GM13977 (cell line): ENCODE measurements at places on chromosomes 5 and 9.

GRCh38 chr9:113738496-113738892 lies 137.6 kb upstream of the ZNF618 start:
- DNase-seq, result no peak

DNA sequence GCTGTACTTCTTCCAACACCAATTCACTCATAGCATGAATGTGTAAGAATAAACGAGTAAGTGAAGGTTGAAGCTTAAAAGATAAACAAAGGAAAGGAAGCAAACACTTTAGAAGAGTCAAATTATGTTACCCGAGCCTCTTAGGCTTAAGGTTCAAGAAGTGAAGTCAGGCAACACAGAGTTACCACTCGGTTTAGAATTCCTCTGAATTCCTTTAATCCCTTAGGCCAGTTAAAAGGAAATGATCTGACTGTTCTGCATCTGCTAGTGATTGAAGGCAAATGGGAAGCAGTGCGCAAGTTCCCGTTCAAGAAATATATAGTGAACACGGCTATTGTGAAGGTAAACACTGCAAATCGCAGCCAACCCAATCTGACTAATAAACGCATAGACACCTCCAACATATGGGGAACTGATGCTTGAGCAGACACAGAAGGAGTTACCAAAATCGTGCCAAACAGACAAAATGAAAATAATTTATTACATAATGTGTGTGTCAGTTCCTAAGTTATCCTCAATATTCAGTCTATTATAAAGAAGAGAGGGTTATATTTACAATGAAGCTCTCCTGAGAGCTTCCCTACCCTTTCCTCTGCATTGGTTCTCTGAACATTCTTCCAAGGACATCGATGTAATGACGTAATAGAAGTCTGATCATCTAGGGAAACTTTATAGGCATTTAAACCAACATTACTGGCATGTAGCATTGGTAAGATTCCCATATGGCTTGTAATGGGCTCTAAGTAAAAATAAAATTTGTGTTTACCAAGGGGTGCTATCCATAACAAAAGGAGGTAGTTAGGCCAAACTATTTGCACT lies 837.1 kb upstream of the ZNF608 start:
- no peak for DNase-seq

GRCh38 chr5:54756301-54756700 lies 229.1 kb downstream of the ESM1 start:
- DNase-seq, result no peak

- no peak for DNase-seq
These were observed 413.5 kb downstream of the NFIB start for GRCh38 chr9:13900449-13900848.

DNA sequence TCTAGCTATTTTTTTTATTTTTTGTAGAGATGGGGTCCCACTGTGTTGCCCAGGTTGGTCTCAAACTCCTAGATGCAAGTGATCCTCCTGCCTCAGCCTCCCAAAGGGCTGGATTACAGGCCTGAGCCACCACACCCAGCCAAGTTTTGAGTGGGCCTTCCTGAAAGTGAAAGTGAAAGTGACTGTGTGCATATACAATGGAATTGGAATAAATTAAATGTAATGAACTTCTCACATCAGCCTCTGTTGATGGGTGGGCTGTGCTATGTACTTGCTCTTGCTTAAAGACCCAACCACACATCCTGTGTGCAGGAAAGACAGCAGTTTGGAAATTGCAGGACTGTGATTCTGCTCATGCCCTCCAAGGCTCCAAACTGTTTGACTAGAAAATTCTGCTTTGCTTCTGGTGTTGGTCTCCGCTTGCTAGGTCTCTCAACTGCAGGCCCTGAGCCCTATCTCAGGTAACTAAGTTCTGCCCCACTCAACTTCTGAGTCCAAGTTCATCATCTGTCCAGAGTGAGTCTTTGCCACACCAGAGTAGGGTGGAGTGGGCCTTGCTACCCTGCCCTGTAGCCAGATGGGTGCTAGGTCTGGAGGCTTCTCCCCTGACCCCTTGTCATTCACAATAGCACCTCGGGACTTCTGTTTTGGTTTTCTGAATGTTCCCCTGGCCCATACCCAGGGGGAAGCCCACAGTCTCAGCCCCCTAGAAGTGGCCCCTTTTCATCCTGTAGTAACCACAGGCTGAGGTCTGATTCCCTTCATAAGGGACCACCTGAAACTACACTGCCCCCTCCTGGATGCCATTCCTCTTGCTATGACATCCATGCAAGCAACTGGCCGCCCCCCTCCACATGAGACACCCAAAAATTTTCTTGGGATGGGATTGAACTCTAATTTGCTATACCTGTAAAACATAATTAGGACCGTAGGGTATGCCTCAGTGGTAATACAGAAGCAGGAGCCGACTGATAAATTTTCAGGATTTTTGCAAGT lies 36.5 kb upstream of the RAD23B start:
- no peak for DNase-seq

DNA sequence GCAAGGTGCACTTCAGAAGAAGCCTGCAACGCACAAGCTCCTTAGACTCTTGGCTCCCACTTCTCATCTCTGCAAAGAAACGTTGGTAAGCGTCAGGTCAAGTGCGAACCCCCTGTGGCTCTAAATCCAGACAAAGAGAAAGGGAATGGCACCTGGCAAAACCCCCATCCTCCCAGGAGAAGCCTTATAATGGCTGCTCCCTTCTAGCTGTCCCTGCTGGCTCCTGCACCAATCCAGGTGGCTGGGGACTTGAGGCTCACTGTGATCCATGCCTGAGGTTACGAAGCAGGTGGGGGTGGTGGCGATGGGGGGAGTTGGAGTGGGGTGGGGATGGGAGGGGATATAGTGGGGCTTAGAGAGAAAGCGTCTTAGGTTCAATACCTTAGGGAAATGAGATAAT lies 272.8 kb downstream of the DENND1A start:
- no peak for DNase-seq

DNA sequence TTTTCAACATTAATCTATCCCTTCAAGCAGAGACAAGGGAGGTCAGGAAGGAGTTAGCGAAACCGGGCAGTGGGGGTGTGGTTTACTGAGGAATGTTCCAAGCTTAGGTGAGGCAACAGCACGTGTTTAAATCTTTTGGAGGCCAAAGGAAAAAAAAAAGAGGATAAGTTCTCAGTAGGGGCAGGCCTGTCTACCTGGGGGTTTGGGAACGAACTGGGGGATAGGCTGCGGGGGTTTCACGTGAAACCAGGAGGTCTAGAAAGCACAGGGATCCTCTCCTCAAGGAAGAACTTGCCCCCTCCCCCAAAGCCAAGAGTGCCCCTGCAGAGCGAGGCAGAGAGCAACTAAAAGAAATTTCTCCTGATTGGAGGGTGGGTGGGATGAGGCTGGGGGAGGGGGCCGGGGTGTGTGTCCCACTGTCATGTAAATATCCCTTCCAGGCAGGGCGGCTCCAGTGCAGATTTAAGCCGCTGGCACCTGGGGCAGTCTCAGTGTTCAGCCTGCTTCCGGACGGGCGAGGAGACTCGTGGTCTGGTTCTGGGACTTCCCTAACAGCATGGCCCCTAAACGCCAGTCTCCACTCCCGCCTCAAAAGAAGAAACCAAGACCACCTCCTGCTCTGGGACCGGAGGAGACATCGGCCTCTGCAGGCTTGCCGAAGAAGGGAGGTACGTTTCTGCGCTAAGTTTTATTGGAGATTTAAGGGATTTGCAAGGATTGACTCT lies 5.5 kb upstream of the SET start:
- peak; percentile 43 for DNase-seq

GRCh38 chr5:172533058-172533398 lies 78.7 kb upstream of the SH3PXD2B start:
- DNase-seq, result no peak
